ENCODE measurements at places on chromosomes 2 and 18. TPM values are rescaled to one million over a fixed set of nuclear protein-coding genes. Genes with fewer than 3 reads are reported as not detected.

The LYPD6B gene
- total RNA-seq = not detected

The TUBA3D gene
- 11.1 TPM for total RNA-seq

The SERPINB4 gene
- 0.08 TPM for total RNA-seq

The UGT1A8 gene
- total RNA-seq = not detected
